A172 (cell line): ENCODE measurements at places on chromosomes 12 and 14. TPM values are rescaled to one million over a fixed set of nuclear protein-coding genes. Genes with fewer than 3 reads are reported as not detected.

Gene KRT72
- not detected in 2 replicates for total RNA-seq

- DNase-seq: no peak
These were observed 35.5 kb downstream of the SLC5A8 start for GRCh38 chr12:101174541-101174940.

GRCh38 chr12:2047752-2048151, 5.0 kb upstream of the CACNA1C start:
- no peak for DNase-seq

DNA sequence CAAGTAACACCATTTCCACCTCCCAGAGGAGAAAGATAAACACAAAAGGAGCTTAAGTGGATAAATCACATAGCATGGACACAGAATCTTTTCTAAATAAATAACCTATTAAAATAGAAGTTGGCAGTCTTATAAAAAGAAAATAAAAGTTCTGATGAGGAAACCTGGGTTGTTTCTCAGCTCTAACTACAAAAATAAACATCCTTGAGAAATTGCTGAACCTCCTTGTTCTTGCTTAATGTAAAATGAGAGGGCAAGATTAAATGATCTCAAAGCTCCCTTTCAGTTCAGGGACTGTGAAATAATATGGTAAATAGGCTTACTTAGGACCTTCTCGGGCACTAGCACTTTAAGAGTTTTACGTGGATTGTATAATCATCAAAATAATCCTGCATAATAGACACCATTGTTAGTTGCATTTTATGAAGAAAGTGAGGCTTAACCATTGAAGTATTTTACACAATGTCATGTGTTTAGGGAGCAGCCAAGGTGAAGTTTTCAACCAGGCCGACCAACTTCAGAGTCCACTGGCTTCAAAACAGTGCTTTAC, 214.0 kb upstream of the NOVA1 start:
- DNase-seq: no peak

DNA sequence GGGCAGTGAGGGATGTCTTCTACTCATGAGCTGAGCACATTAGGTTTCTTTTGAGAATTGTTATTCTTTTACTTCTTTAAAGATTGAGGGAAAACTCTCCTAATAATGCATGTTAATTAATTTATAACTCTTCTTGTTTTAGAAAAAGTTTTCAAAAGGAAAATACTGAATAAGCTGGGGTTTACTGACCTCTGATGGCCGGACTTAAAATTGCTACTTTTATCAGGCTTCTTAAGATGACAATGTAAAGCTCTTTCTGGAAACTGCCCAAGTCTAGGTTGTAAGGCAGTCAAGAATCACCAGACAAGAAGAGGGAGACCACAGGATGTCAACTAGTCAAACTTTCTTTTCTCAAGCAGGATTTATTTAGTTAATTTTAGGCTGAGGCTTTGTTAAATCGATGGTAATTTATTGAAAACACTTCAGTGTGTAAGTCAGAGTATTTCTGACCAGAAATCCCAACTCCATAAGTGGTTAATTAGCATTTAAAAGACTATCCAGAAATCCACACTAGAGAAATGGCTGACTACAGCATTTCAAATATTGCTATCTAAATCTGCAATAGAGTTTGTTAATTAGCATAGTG, 82.1 kb downstream of the AVPR1A start:
- DNase-seq: peak; percentile 68

- DNase-seq: no peak
These were observed 184.6 kb downstream of the FOXN3 start for GRCh38 chr14:89232265-89233070.

- no peak for DNase-seq
These were observed 211.6 kb downstream of the KIF26A start for GRCh38 chr14:104349950-104350349.

GRCh38 chr12:112969547-112970306, 8.6 kb upstream of the OAS2 start:
- DNase-seq: no peak

DNA sequence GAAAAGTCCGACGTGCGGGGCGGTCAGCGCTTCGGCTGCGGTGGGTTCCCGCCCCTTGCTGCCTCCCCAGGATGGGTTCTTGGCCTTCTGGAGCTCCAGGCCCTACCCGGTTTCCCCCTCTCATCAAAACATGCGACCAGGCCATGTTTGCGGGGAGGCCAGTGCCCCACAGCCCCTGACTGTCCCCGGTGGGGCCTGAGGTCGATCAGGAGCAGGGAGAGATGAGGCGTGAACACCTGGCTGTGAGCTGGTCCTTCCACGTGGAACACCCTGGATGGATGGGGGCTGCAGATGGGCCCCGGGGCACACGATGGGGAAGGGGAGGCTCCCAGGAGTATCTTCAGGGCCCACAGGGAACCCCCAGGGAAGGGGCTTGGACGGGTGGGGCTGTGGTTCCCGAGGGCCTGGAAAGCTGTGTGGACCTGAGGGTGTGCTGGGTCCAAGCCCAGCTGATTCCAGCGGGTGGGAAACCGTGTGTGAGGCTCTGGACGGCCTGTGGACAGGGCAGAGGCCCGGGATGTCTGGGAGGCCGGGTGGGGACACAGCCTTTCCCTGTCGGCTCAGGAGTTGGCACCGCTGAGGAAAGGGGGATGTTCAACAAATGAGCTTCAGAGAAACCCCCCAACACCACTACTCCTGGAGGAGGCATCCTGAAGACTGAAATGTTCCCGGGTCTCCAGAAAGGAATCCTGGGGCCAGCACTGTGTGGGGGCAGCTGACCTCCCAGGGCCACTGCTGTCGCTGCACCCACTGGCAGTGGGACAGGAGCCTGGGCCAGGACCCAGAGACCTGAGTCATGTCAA, 187.0 kb upstream of the C14orf180 start:
- no peak for DNase-seq

DNA sequence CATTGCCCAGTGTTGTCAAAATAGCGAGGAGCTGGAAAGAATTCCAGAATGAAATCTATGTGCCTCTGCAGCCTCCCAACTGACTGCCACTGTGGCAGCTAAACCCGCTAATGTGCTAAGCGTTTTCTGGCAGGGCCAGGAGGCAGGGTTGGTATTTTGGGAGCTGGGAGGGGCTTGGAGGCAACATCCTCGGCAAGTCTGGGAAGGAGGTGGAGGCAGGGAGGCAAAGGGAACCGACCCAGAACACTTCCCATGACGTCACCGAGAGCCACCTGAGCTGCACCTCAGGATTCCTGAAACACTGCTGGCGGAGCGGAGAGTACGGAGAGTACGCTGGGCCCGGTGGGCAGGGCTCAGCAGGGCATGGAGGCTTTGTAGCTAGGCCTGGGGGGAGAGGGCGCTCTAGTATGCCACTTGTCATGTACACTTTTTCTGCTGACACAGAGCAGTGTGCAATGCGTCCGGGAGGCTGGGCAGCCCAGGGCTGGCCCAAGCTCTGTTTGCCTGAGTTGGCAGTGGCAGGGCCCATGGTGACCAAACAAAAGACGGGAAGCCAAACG, 81.5 kb downstream of the DPF3 start:
- DNase-seq: no peak

Gene CELA1
- not detected in 2 replicates for total RNA-seq

GRCh38 chr14:95946867-95947266, 70.2 kb downstream of the TUNAR start:
- no peak for DNase-seq

Gene SERPINA1
- 0.78 and 1.2 TPM in 2 replicates for total RNA-seq

DNA sequence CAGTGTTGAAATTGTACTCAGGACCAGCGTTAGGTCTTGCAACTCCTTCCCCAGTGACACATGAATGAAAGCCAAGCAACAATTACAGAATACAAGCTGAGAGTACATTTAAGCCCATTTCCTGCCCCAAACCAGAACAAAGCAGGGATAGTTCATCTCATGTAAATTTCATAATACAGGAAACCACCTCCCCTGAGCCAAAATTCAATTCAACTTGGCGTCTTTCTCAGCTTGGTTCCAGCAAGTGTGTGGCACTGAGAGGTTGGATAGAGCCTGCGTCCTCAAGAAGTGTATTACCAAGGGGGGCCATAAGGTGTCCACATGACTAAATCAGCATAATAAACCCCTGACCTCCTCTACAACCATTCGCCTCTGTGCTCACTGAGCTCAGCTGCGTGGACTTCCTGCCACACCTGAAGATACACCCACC, 278.9 kb upstream of the CRY1 start:
- DNase-seq: no peak

Gene OTOGL
- 0.22 and 0.67 TPM in 2 replicates for total RNA-seq

DNA sequence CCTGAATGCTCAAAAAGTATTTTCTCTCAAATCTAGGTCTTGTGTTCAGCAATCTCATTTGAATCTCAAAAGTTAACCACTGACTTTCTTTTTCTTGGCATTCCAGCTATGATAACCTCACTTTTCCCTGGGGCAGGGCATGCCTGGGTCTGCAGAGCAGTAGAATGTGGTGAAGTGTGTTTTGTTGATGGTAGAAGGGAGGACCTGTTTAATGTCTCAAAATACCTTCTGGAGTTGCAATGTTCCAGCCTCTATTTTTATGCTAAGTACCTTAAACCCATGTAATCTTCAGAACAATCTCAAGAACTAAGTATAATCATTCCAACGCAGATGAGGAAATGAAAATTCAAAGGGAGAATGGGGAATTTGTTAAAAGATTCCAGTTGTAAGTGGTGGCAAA, 82.1 kb upstream of the FUT8 start:
- no peak for DNase-seq

DNA sequence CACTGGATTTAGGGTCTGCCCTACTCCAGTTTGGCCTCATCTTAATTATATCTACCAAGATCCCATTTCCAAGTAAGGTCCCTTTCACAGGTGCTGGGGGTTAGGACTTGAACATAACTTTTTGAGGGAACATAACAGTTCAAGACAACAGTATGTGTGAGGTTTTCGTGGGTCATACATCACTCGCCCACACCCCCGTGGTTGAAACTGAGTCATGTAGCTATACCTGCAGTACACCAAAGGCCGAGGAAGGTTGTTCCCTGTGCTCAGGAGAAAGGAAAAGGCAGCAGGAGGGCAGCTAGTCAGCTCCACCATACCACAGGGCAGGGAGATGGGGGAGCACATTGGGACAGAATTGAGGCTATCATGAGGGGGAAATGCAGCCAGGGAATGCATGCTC, 167.0 kb downstream of the PPM1H start:
- no peak for DNase-seq

Gene PLD4
- not detected in 2 replicates for total RNA-seq

- peak; percentile 62 for DNase-seq
These were observed 824 bp downstream of the TBK1 start for GRCh38 chr12:64452559-64453329.

- no peak for DNase-seq
These were observed 18.5 kb upstream of the SFSWAP start for GRCh38 chr12:131692431-131692830.

Gene KLRC4
- total RNA-seq: not detected in 2 replicates

Gene NYNRIN
- total RNA-seq: 0.12 and 0.69 TPM in 2 replicates

DNA sequence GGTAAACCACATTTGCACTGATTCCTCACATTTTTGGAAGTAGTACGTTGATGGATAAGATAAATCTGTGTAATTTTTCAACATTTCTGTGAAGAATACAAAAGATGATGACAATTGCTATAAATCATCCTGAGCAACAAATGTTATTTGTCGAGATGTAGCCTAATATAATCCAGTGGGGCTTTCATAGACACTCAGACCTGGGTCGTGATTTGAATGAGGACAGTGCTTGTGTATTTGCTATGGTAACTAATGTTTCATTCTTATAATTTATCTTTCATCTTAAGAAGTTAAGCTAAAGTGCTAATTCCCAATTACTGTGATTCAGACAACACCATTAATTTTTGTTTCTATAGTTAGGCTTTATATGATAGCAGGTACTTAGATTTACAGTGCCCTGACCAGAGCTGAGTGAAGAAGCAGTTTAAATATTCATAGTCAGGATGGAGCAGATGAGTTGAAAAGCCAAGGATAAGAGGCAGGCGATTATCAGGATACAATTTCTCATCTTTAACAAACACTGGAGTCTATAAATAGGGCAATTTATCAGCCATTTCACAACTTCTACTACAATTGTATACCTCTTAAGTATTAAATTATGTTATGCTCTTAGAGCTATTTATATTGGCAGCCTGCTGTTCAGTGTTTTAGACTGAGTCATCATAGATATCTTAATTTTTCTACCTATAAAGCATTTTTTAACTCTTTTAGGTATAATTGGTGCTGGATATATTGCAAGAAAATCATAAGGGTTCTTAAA, 359.9 kb downstream of the TRHDE start:
- DNase-seq: peak; percentile 1

- DNase-seq: no peak
These were observed 8.9 kb upstream of the LIN7A start for GRCh38 chr12:80946591-80946990.

GRCh38 chr14:74612350-74613021, 449 bp upstream of the LTBP2 start:
- DNase-seq: peak; percentile 25

- DNase-seq: no peak
These were observed 47.9 kb upstream of the SOCS2 start for GRCh38 chr12:93524386-93525133.

DNA sequence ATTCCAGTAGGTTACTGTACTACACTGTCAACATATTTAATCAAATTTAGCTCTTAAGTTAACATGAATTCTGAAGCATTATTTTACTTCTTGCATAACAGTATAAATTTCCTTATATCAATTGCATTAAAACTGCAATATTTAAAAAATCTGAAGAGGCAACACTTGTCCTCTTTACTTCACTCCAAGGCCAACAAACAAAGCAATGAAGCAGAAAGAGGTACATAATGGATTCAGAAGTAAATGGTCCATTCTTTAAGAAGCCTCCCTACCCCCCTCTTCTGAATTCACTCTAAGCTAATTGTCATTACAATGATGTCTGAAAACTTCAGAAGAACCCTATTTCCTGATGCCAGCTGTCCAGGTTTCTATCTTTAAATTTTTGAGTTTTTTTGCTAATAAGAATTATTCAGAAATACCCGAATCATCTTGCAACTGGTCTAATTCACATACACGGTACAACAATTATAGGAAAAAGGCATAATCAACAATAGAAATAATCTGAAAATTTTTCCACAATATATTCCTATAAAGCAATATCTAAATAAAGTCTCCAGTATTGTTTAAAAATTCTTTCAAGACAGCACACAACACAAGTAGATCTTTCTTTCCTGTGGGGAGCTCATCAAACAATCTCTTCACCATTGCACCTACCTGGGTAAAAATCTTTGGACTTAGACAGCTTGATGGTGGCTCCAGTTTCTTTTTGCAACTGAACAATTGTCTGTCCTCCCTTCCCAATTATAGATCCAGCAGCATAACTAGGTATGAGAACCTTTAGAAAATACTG, 2.9 kb downstream of the NOVA1 start:
- DNase-seq: no peak

GRCh38 chr12:26056335-26056734, 68.5 kb downstream of the BHLHE41 start:
- DNase-seq: peak; percentile 40

- no peak for DNase-seq
These were observed 50.3 kb downstream of the SNAPC1 start for GRCh38 chr14:61812347-61813095.

DNA sequence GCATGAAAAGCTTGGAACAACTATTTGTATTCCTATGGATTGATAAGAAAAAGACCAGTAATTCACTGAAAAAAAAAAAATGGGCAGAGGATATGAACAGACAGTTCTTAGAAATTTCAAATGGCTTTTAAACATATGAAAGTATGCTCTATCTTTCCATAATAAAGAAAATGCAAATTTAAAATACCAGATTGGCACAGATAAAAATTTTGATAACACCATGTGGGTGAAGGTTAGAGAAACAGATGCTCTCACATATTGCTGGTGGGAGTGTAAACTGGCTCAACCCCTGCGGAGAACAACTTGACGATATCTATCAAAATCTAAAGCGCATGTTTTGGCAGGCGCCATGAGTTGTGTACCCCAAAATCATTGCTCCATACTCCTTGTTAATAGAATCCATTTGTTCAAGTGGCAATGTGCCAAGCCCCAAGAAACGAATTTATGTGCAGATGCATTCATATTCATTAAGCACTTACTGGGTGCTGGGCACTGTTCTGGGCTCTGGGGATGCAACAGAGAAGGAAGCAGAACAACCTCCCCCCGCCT, 29.5 kb upstream of the TMPO start:
- DNase-seq: no peak

Gene P3H3
- 6.9 and 7.4 TPM in 2 replicates for total RNA-seq
